ENCODE measurements at places on chromosomes 3 and 15.

- peak; percentile 42 for DNase-seq
These were observed 3.4 kb downstream of the IGF1R start for GRCh38 chr15:98651581-98652220.

GRCh38 chr15:50302581-50302980 lies 37.1 kb upstream of the HDC start:
- DNase-seq = no peak

GRCh38 chr3:4672725-4673275 lies 179.7 kb downstream of the ITPR1 start:
- no peak for DNase-seq

DNA sequence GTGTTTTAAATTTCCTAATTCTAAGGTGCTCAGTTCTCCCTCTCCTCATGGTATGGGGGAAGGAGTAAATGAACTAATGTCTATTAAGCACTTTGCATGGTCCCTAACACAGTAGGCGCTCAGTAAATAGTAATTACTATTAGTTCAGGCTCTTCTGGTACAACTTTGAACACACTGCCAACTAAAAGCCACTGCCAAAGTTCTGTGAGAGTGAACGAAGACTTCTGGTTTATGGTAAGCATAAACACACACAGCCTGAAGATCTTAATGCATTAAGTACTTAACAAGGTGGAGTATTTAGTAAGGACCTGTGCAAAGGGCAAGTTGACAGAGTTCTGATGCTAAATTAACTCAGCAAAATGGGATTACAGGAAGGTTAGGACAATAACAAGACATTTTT lies 24.7 kb downstream of the RARB start:
- DNase-seq = no peak

GRCh38 chr15:32994810-32995424 lies 199.6 kb downstream of the FMN1 start:
- DNase-seq = no peak

GRCh38 chr15:28185148-28185895 lies 86.2 kb upstream of the OCA2 start:
- no peak for DNase-seq

- no peak for DNase-seq
These were observed at the start of gene STX19 for GRCh38 chr3:94028093-94028837. Gene STX19, minus strand, starts transcription at chr3:94028597. Its CDS starts 13,328 bp downstream, at chr3:94015269.

DNA sequence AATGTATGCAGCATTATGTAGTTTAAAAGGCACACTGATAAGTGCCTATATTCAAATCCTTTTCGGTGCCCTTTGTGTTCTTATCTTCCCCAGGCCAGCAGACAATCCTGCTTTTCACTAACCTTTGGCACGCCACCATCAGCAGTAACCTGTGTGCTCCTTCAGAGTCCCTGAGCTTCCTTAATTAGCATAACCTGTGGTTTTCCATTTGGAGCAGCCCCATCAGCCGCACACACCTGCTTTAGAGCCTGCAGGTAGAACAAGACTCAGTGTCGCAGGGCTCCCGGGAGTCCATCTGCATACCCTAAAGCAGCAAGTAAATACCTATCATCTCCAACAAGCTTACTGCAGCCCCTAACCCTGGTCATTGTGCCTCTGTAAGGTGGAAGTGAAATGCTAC lies 755.1 kb downstream of the ROBO2 start:
- no peak for DNase-seq

GRCh38 chr3:53589201-53589600 lies 94.8 kb downstream of the CACNA1D start:
- DNase-seq = no peak

DNA sequence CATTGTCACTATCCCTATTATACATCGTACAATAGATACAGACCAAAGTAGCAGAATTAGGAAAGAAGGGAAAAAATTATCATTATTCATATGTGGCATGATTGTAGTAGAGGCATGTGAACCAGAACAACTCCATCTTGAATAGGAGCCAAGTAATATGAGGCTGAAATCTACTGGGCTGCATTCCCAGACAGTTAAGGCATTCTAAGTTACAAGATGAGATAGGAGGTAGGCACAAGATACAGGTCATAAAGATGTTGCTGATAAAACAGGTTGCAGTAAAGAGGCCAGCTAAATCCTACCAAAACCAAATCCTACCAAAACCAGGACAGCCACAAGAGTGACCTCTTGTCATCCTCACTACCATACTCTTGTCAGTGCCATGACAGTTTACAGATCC lies 1035.4 kb upstream of the SEMA6D start:
- DNase-seq = no peak

Measured in NCI-H524 treated with DMSO at 0.1 percent for 48 hours (cell line).